Right forelimb (tissue), 1 donor: ENCODE measurements at places on chromosomes 5 and 9.

DNA sequence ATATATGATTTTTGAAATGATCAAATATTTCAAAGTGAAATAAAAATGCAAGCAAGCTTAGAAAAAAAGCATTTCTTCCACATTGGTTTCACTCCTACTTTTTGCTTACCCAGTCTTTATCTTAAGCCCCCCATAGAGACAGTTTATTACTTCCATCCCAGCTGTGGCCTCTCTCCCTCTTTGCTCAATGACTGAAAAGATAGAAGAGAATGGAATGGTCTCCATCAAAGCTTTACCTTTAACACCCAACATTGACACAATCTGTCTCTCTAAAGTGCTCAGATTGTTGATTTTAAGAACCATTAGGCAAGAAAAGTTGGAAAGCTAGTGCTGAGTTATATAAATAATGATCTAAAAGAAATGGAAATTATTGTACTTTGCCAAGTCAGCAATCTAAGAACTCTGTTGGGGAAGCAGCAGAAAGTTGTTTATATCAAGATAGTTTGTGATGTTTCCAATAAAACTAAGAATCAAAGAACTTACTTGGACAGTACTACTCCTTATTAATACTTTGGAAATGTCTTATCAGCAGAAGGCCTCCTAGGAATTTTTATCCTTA is 277.5 kb upstream of the NREP start:
- no peak for DNase-seq

GRCh38 chr9:18585996-18586395 is 112.0 kb downstream of the ADAMTSL1 start:
- no peak for DNase-seq

DNA sequence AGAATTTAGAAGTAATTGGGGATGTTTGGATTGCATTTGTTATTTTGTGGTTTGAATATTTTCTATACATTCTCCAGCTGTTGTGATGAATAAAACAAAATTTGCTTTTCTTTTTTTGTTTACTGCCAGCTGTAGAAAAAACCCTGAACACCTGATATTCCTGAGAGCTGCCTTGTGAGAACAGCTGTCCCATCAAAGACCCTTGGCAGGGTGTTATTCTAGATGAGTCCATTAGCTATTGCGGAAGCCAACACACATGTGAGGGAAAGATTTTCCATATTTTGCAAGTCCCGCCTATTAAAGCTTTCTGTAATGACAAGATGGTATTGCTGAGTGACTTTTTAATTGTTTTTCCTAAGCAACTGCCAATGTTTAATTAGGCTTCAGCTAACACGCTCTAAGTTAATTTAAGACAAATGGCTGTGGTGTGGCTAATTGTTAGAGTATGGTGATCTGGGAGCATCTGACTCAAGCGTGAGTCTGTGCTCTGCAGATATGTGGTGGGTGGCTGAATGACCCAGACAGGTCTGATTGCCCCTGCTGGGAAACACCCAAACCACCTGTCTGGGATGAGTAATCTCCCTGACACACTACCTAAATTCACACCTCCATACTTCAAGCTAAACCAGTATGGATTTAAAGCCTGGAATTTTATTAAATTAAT is 86.5 kb upstream of the PRLR start:
- DNase-seq, result no peak

DNA sequence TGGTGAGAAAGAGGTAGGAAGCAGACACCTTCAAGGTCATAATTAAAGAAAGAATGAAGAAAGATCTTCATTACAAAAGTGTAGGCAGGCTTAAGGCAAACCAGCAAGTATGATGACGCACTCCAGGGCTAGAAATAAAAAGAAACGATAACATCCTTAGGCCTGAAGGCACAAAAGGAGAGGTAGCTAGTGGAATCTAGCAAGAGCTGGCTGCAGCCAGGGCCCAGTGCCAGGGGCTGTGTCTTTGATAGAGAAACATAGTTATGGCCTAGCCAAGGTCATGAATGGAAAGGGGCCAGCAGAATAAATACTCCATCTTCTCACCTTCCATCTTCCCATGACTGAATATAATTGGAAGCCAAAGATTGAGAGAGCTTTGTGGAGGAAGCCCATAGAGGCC is 6.8 kb upstream of the SH3TC2 start:
- DNase-seq, result no peak

GRCh38 chr5:153520952-153521351 is 30.5 kb downstream of the GRIA1 start:
- no peak for DNase-seq

DNA sequence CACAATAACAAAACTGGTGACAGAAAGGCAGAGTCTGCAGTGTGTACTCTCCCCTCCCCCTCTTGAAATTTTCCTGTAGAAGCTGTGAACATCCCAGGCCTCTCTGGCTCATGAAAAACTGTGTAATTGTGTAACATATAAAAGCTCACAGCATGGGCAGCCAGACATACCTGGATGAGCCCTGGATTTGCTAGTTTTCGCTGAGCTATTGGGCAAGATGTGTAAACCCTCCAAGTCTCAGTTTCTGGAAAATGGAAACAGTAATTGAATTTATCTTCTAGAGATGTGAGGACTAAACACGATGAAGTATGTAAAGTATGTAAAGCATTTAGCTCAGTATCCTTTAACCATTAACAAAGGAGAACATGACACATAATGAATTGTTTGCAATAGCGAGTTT is 143.2 kb upstream of the ANKH start:
- DNase-seq, result no peak

DNA sequence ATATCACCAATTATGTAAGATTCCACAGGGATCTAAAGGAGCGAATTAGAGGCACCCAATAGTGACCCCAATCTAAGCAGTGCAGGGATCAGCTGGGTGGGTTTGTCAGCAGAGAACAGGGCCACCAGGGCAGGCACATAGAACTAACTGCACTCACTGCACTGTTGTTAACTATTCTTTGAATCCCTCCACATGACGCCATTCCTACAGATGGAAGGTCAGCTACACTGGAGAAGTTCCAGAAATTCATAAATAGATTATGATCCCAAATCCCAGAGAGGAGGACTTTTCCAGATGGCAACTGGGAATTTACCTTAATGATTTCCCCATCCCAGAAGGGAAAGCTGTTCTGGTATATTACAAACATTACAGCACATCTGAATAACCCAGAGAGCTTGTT is 84.2 kb downstream of the THBS4 start:
- no peak for DNase-seq

- DNase-seq, result peak; percentile 44
Observed at GRCh38 chr5:114362977-114363761, 1.3 kb downstream of the KCNN2 start.

DNA sequence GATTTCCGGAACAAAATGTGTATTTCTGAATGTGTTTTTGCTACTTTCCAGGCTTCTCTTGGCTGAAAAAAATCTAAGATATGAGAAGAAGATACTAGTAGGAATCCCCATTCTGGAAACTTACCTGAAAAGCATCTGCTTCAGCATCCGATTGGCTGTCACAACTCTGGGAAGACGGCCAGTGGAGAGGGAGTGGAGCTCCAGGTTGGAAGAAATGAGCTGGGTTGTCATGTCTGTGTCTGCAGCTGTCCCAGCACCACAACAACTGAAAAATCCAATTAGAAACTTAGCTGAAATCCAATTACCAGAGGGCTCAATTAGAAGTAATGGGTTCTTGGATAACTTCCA is 3.0 kb downstream of the PSMB7 start:
- DNase-seq, result no peak

DNA sequence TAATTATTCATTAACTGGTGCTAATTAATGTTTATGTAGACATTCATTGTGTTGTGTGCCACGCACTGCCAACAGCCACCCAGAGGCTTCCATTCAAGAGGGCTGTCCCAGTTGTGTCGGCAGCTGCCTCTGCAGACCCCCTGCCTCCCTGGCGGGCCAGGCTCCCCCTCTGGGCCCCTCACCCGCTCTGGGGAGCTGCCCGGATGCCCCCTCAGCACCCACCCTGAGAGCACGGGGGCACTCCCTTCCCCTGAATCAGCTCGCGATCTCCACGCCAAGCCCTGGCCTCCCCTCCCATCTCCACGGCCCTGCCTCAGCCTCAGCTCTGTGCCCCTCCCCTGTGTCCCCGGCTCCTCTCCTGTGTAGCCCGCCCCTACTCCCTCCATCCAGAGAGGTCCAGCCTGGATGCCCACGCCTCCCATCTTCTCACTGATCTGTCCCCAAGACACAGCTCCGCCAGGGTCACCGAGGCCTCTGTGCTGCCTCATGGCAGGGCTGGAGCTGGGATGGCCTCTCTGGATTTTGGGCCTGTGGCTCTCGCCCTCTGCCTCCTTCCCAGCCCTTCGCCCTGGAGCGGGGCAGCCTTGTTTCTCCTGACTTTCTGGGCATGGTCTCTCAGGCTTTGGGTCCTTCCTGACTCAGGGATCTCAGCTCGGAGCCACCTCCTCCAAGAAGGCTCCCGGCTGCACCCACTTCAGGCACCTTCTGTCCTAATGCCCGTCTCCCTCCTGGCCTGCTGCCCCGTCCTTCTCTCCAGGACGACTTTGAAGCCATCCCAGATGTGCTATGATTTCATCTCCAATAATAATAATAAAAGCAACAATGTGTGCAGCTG is 16.0 kb upstream of the SLC9A3 start:
- no peak for DNase-seq

GRCh38 chr9:84343111-84343521 is 2.6 kb upstream of the SLC28A3 start:
- DNase-seq, result no peak

- DNase-seq, result no peak
Observed at GRCh38 chr9:136754059-136754572, 3.9 kb downstream of the LCN8 start.

DNA sequence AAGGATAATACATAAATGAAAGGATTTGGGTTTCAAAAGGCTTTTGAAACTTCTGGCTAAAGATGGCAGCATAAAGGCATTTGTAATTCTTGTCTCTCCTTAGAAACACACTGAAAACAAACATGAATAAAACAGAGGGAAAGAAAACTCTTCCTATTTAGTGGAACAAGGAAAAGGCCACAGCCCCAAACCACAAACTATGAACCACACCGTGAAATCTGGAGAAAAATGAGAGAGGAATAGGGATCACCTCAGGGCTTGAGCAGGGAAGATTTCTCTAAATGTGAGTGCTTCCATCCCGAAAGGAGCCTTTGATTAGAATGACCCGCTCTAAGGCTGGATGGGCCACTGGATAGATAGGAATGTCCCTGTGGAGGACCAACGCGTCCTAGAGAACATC is 119.6 kb downstream of the SEC61B start:
- DNase-seq, result no peak

- no peak for DNase-seq
Observed at GRCh38 chr9:125811002-125811401, 63.8 kb downstream of the PBX3 start.

- no peak for DNase-seq
Observed at GRCh38 chr9:78769690-78770089, 472.8 kb downstream of the PSAT1 start.

DNA sequence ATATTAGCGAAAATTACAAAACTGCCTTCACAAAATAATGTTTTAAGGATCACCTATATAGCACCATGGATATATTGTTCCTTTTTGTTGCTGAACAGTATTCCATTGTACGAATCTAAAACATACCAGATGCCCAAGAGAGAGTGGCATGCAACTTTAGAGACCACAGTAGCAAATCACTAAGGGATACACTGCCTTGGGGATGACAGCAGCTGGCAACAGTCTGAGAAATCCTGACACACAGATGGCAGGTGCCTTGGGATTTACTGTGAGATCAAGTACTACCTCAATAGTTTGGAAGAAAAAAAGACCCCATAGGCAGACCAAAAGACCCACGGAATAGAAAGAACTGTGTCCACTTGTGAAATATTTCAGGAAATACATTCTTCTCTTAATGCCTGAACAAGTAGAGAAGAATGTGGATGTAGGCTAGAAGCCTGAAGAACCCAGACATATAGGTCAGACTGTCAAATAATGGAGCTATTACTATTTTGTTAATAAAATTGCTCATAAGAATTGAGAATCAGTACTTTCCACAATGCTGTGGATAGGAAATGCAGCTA is 53.4 kb downstream of the PLPP1 start:
- no peak for DNase-seq

DNA sequence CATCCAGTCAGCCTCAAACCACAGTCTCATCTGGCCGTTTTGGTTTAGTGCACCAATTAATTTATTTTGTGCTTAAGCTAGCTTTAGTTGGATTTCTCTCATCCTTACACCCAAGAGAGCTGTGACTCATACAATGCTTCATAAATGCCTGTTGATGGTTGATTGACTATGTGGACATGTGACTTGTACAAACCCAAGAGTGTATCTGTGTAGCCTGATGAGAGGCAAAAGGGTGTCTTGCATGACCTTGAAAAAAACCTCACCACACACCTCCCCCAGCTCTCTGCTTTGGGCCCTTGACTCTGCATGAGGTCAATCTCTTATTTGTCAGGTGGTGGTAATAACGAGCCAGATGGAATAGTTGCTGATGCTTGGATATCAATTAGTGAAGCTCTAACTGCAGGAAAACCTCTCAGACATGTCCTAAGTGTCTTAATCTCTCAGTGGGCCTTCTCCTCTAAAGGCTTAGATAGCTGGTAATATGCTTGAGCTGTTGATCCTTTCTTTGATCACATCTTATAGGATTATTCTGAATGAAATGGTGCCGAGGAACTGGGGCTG is 10.6 kb upstream of the GLRA1 start:
- DNase-seq, result no peak

DNA sequence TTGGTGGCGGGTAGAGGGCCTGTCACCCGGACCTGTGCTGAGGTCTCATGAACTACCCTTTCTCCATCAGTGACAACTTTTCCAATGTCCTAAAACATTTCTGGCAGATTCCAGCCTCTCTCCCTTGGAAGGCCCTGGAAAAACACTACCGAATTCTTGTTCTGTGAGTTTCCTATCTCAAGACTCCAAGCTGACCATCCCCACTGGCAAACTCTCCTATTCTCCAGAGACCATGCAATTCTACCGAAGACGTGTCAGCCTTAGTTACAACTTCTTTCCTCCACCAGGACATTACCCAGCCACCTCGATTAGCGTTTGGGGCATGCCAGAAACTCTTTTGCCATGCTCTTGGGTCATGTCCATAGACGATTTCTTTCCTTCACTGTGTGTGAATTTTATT is 26.8 kb upstream of the GABRP start:
- no peak for DNase-seq

DNA sequence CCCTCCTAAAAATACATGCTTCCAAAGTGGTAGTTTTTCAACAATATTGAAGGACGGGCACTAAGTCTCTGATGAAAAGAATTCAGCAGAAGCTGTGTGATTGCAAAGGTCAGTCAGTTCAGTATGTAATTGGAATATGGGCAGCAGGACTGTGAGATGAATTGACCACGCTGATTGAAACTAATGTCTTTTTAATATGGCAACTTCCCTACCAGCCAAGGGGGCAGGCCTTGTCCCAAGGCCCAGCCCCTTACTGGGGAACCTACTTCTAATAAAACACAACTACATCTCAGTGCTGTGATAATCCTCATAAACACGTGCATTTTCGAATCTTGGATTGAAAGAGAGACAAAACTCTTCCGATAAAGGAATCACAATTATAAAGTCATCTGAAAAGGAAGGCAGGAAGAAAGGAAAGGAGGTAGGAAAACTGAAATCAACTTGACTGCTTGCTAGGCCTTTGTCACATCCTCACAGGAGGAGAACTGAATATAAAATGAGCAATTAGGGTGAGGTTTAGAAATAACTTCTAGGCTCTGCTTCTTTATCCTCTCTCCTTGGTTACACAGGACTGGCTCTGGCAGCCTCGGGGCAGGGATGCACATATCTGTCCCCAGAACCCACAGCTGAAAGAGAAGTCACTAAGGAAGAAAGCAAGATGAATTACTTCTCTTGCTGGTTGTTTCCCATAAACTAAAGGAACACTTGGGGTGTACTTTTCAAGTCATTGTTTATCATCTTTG is 281.9 kb downstream of the GLIS3 start:
- no peak for DNase-seq

GRCh38 chr5:6827526-6828219 is 114.4 kb downstream of the TENT4A start:
- no peak for DNase-seq
